ENCODE measurements at places on chromosomes 11 and 22.

- DNase-seq = no peak
These were observed 39.1 kb downstream of the SCUBE2 start for GRCh38 chr11:9052316-9052715.

GRCh38 chr11:396948-397548, 3.0 kb downstream of the PKP3 start:
- DNase-seq = peak; percentile 59

GRCh38 chr11:74844072-74844471, 95.4 kb downstream of the RNF169 start:
- no peak for DNase-seq

DNA sequence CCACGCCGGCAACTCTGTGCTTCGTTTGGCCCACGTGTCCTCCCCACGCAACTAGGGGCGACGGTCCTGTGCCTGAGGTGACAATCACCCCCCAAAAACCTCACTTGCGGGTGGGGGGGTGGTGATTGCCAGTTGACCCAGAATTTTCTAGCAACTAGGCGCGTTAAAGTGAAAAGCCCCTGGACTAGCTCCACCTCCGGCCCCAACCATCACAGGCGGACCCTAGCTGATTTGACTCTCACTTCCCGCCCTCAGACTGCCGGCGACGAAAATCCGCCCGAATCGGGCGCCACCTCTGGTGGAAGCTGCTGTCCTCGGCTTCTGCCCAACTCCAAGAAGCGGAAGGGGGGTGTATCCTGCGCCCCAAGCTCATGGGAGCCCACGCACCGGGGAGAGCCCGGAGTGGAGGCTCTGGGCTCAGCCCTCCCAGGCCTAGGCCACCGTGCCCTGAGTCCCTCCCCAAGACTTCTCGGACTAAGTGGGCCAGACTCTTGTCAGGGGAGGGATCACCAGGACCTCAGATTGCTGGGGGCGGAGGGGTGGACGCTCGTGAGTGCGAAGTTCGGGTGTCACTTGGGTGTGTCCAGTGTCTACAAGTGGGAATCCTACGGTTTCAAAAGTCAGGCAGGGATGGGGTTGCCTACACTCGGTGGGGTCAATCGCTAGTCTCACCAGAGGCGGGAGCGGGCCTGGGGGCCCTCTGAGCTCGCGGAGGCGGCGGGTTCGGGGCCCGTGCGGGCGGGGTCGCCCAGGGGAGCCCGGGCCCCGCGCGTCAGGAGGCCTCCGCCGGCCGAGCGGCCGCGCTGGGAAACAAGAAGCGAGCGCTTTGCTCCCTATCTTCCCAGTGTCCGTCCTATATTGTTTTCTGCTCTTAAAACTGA, 12.3 kb downstream of the PAX6 start:
- DNase-seq = no peak

GRCh38 chr11:129458756-129459535, 83.3 kb downstream of the BARX2 start:
- no peak for DNase-seq

DNA sequence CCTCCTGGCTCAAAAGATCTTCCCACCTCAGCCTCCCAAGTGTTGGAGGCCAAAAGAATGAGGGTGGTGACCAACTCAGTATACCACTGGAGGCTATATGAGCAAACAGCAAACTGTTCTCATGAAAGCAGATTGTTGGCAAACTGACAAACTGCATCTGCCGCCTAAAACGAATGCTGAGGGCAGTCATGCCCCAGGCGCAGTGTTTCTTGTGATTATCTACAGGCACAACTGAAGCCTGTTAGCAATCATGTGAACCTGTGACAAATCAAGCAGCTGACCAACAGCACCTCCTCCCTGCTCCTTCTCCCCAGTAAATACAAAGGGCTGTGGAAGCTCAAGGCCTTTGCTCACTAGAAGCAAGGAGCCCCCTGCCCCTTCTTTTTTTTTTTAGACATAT, 47.8 kb downstream of the BTBD10 start:
- DNase-seq = no peak

- no peak for DNase-seq
These were observed at the start of gene GRK2 for GRCh38 chr11:67266449-67267187. TSS of gene GRK2 (plus strand) at chr11:67266473. CDS start at chr11:67266700, 227 bp downstream.

DNA sequence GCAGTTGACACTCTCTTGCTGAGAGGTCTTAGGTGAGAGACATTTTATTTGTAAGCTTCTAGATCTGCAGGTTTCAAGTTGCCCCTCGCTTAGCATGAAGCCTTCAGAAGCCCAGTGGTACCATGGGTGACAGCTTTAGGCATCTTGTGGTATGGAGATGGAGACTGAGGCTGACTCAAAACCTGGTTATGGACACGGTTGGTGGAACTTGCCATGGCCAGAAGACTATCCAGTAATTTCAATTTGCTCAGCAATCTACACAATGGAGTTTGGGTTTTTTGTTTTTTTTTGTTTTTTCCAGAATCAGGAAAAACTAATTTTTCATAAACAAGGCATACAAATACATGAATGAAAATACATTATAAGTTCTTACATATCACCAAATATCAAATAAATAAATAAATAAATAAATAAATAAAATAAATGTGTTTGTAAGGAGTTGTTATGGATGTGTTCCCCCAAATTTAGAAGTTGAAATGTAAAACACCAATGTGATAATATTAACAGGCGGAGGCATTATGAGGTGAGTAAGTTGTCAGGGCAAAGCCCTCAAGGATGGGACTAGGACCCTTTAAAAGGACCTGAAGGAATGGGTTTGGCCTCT, 22.6 kb downstream of the ETS1 start:
- no peak for DNase-seq

DNA sequence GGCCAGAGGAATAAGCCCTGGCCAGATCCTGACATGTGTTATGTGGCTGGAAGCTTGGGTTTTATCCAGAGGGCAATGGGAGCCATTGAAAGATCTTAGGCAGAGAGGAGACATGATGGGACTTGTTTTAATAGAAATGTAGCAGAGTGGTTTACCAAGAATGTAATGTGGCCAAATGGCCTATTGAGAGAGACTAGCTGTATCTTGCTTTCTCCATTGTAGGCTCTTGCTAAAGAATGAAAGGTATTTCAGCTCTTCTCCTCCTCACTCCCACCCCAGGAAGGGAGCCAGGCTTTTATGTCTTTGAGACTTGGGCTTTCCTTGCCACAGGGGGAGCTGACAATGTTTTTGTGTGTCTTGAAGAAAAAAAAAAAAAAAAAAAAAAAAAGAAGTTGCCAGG, 82.3 kb downstream of the TRIM29 start:
- DNase-seq = no peak

GRCh38 chr22:34278121-34278520, 357.8 kb upstream of the LARGE1 start:
- no peak for DNase-seq

DNA sequence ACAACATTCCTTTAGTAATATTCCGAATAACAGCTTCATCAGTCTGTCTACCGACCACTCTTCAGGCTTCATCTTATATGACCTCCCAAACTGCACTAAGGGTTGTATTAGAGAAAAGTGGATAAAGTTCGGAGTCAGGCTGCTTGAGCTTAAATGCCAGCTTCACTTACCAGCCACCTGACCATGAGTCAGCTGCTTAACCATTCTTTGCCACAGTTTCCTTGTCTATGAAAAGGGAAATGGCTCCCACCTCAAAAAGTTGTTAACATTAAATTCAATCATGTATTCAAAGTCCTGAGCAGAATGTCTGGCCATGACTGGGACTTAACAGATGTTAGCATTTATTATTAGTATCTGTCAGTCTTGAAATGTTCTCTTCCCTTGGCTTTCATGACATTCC, 20.9 kb downstream of the LIMK2 start:
- no peak for DNase-seq

- no peak for DNase-seq
These were observed 332.2 kb downstream of the AASDHPPT start for GRCh38 chr11:106409671-106410070.

DNA sequence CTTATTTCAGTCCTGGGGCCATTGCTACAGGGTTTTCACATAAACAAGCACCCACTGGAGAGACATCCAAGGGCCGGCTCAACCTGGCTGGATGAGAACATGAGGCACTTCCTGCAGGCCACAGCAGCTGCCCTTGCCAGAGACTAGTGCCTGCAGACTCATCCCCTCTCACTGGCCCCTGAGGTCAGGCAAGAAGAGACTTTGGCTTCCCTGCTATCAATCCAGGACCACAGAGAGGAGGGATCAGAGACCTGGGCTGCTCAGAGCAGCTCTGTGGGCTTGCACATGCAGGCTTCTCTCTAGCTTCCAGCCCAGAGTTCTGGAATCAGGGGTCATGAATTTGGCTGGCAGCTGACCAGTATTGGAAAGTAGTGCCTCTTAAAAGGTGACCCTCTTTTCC, 79.5 kb downstream of the CABIN1 start:
- DNase-seq = no peak

GRCh38 chr11:94828088-94828487, 59.9 kb downstream of the AMOTL1 start:
- DNase-seq = no peak

DNA sequence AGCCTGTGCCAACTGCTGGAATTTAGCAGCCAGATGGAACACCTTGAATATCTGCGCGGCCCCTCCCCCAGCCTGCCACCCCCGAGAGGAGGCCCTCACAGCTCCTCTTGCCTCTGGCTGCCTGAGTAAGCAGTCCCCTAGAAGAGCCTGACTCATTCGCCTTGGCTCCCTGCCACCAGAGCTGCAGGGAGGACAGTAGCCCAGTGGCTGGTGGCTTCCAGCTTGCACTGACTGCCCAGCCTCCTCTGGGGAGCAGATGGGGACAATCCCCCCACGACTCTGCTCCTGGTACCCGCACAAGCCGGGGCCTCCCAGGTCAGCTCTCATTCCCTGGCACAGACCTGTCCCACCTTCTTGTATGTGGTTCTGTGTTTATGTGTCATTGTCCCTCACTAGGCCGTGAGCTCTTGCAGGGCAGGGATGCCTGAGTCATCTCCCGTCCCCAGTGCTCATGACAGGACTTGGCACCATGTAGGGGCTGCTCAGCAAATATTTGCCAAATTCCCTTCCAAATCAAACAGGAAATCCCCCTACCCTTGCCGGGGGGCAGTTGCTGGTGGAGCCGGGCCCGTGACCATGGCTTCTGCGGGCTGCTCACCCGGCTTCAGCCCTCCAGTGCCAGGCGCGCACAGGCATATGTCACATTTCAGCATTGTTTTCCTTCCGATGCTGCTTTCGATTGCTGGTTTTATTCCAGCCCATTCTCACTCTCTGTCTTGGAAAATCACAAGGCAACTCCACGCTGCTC, 43.6 kb downstream of the CACNG2 start:
- DNase-seq = peak; percentile 49

GRCh38 chr11:88697139-88697538, 359.6 kb upstream of the CTSC start:
- no peak for DNase-seq

- DNase-seq = peak; percentile 35
These were observed 1.2 kb upstream of the GRK2 start for GRCh38 chr11:67264877-67265632.

DNA sequence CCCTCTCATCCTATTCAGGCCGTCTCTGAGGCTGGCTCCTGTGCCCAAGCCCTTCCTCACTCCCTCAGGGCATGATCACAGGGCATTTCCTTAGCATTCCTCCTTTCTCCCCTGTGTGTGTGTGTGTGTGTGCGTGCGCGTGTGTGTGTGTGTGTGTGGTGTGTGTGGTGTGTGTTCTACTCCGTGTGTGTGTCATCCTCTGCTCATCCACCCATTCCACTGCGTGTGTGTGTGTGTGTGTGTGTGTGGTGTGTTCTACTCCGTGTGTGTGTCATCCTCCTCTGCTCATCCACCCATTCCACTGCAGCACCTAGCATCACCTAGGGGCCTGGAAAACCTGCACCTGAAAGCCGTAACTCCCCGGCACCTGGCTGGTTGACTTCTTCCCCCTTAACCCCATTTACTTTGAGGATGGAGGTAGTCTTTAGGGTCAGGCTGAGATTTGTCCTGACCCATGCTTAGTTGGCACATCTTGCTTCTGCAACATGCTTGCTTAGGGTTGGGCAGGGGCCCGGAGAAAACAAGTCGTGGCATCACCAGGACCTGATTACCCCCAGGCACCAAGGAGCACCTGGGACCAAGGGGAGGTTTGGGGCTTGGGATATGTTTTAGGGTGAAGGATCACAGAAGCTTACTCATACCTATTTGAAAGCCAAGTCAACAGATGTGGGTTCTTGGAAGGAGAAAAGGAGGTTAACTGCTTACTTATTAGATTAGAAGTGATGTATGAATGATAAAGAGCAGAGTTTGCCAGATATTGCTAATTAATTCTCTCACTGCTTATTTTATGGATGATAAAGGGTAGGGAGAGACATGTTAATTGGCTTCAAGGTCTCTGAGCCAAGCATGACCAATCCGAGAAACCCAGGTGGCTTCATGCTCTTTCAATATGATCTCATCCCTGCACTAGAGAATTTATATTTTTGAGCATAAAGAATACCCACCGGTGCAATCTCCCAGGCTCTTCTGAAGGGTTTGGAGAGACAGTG, 18.9 kb downstream of the TIMP3 start:
- DNase-seq = no peak

DNA sequence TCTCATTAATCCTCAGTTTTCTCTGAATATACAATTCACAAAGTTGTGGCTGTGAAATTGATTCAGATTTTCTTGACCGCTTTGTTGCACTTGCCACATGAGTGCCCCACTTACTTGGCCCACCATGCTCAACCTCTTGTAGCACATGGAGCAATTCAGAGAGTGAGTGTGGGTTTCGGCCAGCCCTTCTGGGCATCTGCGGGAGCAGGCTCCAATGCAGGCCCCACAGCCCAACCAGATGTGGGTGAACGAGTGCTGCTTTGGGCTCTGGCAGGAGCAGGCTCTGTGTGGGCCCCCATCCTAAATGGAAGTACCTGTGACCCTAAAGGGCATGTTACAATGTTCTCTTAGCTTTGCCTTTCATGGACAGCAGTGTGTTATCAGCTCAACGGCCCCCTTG, 2338.6 kb downstream of the LRRC4C start:
- DNase-seq = no peak
